ENCODE measurements at places on chromosomes 5 and 9.
A peak's percentile ranks its signal among the peaks of the same experiment; 100 is the strongest.

- no peak for DNase-seq
Measured at GRCh38 chr5:151231359-151231758, 7.5 kb upstream of the CCDC69 start.

DNA sequence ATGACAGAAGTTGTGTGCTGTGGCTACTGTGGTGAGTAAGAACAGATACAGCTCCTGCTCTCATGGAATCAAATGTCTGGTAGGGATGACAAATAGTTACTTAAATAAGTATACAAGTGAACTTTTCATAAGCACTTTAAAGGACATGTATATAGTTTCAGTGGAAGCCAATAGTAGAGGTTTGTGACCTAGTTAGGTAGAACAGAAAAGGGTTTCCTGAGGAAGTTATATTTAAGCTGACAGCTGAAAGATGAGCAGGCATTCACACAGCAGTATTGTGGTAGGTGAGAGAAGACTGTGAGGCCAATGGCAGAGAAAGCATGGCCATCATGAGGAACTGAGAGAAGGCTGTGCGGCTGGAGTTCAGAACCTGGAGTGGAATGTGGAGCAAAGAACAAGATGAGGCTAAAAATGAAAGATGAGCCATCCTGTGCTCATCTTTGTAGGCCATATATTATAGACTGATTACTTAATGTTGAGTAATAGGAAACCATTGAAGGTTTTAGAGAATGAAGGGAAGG, 15.4 kb downstream of the FAM174A start:
- DNase-seq: no peak

DNA sequence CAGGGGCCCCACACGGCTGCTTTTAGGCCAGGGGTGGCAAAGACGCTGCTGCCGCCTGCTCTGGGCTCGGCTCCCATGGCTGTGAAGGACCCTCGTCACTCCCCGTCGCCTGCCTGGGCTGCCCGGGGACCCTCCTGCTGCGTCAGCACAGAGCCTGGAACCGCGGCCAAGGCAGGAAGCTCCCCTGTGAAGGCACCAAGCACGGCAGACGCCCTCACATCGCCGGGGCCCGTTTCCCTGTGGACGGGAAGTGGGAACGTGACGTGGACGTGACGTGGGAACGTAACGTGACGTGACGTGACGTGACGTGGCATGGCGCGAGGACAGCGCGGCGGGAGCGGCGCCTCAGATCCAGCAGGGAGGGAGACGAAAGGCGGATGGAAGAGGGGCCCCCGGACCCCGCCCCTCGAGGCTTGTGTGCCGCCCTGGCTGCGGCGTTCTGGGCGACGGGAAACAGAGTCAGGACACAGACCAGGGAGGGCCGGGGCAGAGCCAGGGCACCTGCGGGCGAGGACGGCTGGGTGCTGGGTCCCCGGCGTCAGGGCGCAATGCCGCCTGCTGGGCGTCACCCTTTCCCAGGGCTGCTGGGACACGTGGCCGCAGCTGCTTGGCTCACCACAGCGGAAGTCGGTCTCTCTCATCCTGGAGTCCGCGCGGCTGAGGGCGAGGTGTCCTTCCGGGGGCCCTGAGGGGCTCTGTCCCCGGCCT, 53.1 kb downstream of the MRPL36 start:
- no peak for DNase-seq

DNA sequence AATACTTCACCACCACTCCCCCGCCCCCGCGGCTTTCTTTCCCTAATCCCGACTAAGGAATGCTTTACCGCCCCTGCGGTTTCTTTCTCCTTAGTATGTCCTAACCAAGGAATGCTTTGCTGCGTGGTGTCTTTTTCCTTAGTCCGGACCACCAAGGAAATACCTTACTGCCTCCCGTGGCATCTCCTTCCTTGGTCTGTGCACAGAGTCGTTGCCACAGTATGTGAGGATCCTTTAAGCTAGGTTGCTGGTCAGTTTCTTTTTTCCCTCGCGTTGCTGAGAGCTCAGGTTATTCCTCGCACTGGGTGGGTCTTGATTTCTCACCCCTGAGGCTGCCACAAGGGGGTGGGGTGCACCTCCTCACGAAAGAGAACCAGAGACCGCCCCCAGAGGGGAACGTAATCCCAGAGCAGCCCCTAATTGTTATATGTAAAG, 309.4 kb downstream of the NR3C1 start:
- DNase-seq: no peak

DNA sequence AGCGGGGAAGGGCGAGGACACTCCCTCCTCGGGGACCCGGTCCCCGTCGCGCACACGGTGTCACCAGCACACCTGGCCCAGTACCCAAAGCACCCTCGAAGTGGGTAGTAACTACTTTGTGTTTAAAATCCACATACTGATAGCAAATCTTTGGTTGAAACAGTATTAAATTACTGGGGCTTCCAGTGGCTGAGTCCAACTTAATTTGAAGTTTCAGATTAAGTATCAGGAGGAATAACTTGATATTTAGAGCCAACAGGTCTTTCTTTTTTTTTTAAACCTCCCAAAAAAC, 615 bp downstream of the ATG10 start:
- DNase-seq: no peak

GRCh38 chr9:264231-264630, 49.6 kb downstream of the DOCK8 start:
- DNase-seq: no peak

- DNase-seq: peak; percentile 73
Measured at GRCh38 chr5:135834639-135835529, at the start of gene SLC25A48. Gene SLC25A48 (plus strand): TSS chr5:135834663. CDS start chr5:135834848, 185 bp downstream.

GRCh38 chr9:113948891-113949570, 72.9 kb downstream of the ZNF618 start:
- DNase-seq: no peak

DNA sequence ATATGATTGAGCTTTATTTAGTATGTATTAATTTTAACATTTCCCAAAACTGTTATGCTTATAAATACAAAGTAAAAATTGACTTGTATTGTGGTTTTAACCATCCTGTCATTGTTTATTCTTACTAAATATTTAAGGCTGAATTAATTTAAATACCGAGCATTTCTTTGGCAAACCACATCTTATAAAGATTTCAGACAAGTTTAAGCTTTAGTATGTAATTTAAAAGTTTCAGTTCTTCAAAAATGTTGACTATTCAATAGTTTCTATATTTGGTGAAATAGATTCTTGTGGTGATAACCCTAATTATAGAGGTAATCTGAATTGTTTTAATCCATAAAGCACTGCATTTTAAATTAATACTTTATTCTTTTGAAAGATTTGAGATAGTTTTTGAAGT, 65.5 kb downstream of the CCNH start:
- no peak for DNase-seq

Measured in NCI-H1436 (cell line).